ENCODE measurements at places on chromosomes 5 and 9.

DNA sequence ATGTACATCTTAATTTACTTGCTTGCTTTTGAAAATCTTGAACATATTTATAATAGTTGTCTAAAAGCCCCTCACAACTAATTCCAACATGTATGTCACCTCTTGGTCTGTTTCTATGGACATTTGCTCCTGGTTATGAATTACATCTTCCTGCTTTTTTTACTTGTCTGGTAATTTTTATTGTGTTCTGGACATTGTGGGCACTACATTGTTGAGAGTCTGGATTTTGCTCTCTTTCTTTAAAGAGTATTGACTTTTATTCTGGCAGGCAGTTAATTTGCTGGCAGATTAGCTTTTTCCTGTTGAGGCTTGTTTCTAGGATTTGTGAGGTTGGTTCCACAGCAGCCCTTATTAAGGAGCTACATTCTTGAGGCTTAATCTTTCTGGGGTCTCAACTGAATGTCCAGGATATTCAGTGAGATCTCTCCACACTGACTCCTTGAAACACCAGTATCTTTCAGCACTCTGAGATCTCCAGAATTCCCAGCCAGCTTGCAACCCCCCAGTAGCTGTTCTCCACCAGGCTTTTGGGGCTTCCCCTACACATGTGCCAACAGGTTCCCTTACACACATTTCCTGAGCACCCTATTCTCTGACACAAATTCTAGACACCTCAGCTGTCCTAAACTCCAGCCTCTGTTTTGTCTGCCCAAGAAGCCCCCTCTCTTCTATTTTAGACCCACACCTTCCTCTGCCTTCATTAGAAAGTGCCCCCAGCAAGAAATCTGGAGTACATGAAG, 27.4 kb downstream of the KIAA1191 start:
- no peak for DNase-seq

DNA sequence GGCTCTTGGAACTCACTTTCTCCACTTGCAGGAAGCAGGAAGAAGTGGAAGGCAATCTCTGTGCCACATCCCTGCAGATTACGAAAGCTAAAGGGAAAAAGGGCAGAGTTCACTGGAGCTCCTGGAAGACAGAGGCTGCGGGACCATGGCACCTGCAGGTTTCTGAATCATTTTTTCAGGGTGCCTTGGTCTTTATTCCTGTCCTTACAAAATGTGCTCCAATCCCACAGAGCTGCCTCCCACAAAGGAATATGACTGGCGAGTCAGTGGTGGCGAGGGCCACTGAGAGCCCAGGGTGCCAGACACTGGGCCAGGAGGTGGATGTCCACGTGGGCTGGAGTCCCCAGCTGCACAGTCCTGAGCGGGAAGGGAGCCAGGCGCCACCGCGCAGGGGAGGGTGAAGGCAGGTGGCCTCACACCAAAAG, 183.0 kb downstream of the FANCC start:
- no peak for DNase-seq

DNA sequence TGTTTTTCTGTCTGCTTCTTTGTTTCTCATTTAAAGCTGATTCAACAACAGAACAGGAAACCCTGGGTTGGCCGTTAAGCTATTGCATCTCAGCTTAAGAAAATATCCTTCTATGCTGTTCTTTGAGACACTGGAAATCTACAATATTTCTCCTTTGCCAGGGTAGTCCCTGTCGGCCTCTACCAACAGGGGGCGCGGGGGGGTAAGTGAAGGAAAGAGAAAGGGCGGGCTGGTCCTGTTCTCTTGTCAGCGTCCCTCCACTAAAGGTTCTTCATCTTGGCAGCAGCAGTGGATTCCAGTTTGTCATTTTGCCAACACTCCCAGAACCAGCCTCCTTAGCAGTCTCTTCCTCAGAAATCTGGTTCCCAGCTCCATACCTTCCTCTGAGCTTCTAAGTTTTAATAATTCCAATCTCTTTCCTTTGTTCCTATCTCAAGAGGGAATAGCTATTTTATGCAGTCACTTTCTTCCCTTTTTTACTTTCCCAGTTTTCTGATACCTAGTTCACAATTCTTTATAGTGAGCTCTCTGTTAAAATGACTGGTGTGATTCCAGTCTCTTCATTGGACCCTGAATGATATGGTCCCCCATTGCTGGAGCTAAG, 222.3 kb downstream of the GLIS3 start:
- DNase-seq = no peak

DNA sequence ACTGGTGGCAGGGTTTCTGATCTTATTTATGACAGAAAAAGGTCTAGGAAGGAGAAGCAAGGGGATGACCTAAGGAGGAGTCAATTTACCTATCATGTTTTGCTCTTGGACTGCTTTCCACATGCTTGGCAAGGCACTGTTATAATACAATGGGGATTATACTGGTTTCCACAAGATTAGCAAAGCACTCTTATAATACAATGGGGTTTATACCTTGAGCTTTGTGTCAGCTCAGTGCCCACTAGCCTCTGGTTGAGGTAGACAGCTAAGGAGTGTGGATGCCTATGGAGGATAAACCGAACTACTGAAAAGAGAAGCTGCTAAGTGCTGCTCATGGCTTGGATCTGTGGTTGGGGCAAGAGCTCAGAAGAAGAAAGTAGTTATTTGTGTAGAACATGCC, 68.7 kb downstream of the MRPS27 start:
- DNase-seq = no peak

DNA sequence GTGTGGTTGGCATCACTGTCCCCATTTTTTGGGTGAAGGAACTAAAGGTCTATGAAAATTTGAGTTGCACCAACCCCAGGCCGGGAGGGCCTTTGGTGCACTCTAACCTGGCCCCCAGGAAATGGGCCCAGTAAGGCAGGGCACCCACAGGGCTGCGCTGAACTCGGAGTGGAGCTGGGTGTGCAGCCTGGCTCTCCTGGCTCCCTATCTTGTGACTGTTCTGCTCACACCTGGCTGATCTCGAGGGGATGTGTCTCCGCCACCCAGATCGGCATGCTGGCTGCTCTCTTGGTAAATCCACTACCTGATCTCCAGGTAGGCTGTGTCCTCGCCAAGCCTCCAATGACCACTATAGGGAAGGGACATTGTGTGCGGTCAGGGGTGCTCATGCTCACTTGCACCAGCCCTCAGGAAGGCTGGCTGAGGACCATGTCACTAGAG, 259.8 kb downstream of the NSG2 start:
- DNase-seq = no peak

GRCh38 chr5:166649676-166650075, 1641.8 kb upstream of the WWC1 start:
- no peak for DNase-seq

- no peak for DNase-seq
These were observed 30.4 kb upstream of the FABP6 start for GRCh38 chr5:160198841-160199409.

DNA sequence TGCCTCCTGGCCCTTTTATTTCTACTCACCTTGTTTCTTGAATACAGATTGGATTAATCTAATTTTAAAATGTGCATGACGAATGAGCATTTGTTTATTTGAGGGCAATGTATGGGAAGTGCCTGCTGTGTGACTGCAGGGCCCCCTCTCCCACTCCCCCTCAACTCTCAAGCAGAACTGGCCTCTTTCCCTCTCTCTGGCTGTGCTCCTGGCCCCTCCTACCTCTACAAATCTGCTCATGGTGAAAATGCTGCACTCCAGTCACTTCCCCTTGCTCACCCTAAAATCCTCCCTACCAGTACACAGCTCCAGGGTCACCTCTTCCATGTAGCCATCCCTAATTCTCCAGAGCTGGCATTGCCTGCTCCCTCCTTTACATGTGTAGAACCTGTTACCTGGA, 17.2 kb upstream of the NDST1 start:
- no peak for DNase-seq

GRCh38 chr5:76742583-76742982, 26.7 kb downstream of the F2R start:
- no peak for DNase-seq

GRCh38 chr9:91834740-91835139, 115.3 kb downstream of the ROR2 start:
- DNase-seq = no peak

DNA sequence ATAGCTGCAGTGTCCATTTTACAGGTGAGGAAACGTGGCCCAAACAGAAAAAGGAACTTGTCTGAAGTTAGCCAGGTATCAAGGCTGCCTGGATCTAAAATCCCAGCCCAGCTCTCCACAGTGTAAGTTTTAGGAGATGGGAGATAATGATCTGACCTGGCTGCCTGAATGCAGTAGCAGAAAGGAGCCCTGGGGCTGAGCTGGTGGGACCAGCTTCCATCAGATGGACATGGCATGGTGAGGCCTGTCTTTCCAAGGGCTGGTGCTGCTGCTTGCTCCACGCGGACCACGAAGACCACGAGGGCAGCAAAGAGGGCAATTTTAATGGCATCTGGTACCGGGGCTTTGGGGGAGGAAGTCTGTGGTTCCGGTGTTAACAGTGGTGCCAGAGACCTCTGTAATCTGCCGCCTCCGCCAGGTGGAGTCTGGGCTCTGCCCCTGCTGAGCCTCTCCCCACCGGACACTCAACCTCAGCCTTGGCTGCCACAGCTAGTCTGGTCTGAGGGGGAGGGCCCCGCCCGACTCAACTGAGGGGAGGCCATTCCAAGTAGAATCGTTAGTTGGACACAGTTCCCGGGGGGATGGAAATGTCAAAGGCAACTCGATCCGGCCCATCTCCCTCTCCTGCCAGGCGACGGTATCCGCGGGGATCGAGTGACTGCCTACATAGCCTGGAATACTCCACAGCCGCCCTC, 650 bp downstream of the MYORG start:
- peak; percentile 33 for DNase-seq

- DNase-seq = no peak
These were observed 98.7 kb upstream of the MPDZ start for GRCh38 chr9:13378154-13378553.

GRCh38 chr9:117938896-117939295, 234.7 kb downstream of the TLR4 start:
- DNase-seq = no peak

- DNase-seq = no peak
These were observed 1.9 kb downstream of the GPSM1 start for GRCh38 chr9:136329211-136329627.

DNA sequence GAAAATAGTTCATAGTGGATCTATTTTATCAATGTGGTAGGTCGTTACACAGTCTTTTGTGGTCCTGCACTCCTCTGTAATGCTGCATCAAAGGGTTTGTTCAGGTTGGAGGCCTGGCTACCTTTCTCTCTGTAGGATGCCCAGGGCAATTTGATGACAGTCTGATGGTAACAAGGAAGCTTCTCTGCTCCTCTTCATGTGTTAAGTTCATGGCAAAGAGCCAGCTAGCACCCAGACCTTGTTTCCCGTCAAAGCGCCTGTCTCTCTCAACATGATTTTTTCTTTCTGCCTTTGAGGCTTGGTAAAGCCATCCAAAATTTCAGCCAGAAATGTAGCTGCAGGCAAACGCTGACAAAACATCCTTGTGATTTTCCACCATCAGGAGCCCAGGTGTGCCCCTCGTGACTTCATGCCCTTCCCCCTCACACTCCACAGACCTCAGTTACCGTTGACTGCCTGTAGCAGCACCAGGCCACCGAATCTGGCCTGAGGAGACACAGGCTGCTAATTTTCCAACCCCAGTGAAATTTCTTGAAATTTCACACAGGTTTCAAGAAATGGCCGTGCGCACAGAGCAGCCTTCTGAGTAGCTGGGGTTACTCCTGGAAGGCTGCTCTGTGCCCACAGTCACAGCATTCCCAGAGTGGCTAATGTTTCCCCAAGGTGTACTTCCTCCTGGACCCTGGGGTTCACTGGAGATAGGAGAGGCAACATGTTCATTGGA, 292.7 kb downstream of the CWC27 start:
- DNase-seq = no peak
